Hematopoietic multipotent progenitor cell treated with erythropoietin and hydrocortisone succinate and interleukin-3 and kit ligand, for 6 days (in vitro differentiated cells): ENCODE measurements at places on chromosomes 2 and 18.

DNA sequence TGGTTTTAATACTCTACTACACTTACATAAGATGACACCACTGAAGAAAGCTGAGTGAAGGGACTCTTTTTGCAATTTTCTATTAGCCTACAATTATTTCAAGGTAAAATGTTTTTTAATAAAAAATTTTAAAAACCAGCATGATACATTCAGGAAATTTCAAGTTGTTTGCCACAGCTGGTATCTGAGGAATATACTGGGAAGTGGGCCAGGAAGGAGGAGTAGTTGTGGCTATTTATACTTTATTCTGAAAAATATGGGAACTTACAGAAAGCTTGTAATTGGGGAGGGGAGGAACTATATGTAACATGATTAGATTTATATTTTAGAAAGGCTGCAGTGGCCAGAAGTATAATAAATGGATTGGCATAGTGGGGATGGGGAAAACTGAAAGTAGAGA, 40.8 kb downstream of the WDR35 start:
- no peak for DNase-seq

- DNase-seq = no peak
These were observed 33.0 kb downstream of the ADI1 start for GRCh38 chr2:3486047-3487027.

- no peak for DNase-seq
These were observed 86.6 kb upstream of the NOSTRIN start for GRCh38 chr2:168715849-168716248.

DNA sequence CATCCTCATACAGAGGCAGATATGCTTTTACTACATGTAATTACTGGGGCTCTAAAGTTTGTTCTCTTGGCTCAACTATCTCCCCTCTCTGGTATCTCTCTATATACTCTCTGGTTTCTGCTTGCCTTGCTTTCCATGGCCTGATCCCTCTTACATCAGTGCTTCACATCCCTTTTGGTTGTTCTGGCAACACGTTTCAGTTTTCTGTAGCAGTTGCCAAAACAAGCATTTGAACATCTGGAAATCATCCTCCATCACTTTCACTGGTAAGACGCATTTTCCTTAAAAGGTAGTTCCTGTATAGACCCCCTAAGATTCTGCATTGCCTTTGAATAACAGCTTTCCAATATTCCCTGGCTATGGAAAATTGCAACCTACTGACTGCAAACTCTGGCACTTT, 25.9 kb downstream of the COL5A2 start:
- no peak for DNase-seq
